ENCODE measurements at places on chromosomes 11 and 22.

- no peak for DNase-seq
Observed at GRCh38 chr11:106333678-106334077, 256.2 kb downstream of the AASDHPPT start.

- no peak for DNase-seq
Observed at GRCh38 chr11:15412054-15412453, 297.3 kb downstream of the INSC start.

GRCh38 chr11:12971955-12972354 lies 37.2 kb upstream of the RASSF10 start:
- DNase-seq: no peak

- DNase-seq: no peak
Observed at GRCh38 chr11:623999-624704, 603 bp downstream of the CDHR5 start.

DNA sequence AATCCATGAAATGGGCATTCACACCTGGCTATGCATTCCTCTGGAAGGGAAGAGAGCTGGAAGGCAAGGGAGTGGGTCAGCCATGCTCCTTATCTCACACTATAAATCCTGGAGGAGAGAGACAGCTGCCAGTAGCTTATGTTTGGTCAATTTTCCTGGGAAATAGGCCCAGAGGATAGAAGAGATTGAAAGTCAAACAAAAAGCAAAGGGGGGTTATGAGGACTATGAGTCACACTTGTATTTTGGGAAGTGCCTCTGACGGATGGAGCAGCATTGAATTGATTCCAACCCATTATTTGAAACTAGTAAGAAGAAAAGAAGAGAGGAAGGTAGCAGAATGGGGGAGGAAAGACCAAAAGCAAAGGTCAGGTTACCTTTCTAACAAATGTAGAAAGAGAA lies 25.0 kb downstream of the SNX19 start:
- no peak for DNase-seq

DNA sequence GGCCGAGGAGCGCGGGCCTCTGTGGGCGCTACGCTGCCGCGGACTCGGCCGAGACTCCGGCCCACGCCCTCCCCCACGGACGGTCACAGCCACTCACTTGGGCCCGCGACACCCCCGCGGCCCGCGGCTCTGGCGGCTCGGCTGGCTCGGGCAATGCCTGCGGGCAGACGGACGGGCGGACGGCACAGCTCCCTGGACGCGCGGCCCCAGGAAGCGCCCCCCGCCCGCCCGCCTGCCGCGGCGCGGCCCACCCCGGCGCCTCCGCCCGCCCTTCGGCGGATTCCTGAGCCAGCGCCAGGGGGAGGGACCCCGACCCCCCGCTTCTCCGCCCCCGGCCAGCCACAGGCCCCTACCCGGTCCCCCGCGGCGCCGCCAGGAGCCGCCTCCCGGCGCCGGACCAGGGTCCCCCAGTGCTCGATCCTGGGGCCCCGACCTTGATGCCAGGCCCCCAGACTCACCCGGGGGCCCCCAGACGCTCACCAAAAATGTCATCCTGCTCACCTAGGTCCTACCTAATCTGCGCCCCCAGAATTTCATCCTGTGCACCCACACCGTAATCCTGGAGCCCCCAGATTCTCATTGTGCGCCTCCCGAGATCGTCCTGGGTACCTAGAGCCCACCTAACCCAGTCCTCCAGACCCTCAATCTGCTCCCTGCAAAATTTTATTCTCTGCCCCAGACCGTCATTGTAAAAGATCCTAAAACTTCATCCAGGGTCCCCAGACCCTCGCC lies at the start of gene EFEMP2:
Gene EFEMP2 (minus strand): TSS at position 215 of the 732 bp plus-strand sequence. CDS start 446 bp downstream, outside the sequence.
- peak; percentile 62 for DNase-seq

GRCh38 chr11:16421826-16422225 lies 65.5 kb upstream of the SOX6 start:
- no peak for DNase-seq

DNA sequence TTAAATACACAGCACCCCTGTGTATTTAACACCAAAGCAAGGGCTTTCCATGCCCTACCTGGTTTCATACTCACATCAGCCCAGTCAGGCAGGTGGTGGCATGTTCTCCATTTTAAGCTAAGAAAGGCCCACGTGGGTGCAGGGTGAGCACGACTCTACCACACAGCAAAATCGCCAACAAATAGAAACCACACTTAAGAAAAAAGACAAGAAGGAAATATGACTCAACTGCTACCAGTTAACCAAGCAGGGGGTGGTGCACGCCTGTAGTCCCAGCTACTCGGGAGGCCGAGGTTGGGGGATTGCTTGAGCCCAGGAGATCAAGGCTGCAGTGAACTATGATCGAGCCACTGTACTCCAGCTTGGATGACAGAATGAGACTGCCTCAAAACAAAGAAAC lies 35.2 kb upstream of the TFIP11 start:
- DNase-seq: peak; percentile 48

DNA sequence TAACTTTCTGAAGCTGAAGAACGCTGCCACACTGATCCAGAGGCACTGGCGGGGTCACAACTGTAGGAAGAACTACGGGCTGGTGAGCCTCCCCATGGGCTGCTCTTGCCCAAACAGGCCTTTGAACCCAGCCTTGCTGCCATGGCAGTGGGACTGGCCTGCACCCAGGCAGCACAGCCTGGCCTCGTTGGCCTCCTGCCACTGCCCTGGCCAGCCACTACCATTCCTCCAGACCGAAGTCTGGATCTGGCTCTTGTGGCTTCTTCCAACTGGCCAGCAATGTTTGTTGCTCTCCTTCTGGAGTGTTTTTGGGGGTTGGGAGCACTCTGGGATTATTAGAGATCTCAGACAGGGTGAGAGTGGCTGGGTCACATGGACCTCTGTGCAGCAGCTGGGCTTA lies 51.0 kb downstream of the MYO7A start:
- DNase-seq: no peak

GRCh38 chr11:103794262-103794661 lies 242.2 kb upstream of the DDI1 start:
- DNase-seq: no peak

GRCh38 chr22:45975164-45976161 lies 1.5 kb downstream of the WNT7B start:
- DNase-seq: no peak

- no peak for DNase-seq
Observed at GRCh38 chr11:126743628-126744027, 256.9 kb downstream of the KIRREL3 start.

DNA sequence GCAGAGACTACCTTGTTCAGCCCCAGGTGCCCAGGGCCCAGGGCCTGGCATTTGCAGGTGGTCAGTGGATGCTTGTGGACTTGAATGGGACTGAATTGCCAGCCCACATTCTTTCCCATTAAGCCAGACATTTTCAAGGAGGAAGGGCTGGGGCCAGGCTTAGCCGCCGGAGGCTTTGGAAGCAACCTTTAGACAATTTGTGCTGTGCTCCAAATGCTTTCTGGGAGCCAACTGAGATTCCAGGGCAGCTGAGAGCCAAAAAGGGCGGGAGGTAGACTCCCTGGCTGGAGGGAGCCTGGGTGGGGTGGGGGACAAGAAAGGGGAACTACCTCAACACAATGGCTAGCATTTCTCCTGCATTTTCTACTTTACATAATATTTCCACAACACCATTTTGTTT lies 54.8 kb upstream of the TIMP3 start:
- DNase-seq: no peak

DNA sequence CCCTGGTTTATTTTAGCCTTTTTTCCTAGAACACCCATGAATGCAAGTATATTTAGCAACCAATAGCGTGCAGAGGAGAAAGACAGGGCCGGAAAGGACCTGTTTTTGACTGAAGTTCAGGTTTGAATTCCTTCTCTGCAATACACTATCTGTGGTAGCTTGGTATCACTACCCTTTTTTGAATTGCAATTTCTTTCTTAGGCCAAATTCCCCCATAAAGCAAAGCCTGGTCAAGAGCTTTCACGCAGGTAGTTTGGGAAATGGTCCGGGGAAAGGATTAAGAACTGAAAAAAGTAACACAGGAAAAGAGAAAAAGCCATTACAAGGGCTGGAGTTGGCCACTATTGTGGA lies 38.8 kb upstream of the PAMR1 start:
- DNase-seq: no peak

GRCh38 chr11:58867556-58867955 lies 23.1 kb upstream of the GLYATL2 start:
- no peak for DNase-seq

DNA sequence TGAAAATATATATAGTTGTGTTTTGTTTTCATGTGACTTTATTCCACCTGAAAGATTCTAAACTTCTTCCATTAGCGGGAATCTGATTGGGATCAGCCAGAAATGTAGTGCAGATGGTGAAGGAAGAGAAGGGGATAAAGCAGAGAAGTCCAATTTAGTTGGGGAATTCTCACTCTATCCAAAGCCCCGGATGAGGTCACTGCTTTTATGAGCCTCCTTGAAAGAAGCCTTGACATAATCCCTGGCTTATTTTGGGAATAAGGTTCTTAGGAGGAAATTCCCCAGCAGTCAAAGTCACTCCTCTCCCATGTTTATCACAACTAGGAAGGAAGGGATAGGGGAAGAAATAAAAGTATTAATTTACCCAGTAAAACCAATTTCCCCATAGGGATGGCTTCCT lies 41.1 kb downstream of the OSBP start:
- DNase-seq: no peak

DNA sequence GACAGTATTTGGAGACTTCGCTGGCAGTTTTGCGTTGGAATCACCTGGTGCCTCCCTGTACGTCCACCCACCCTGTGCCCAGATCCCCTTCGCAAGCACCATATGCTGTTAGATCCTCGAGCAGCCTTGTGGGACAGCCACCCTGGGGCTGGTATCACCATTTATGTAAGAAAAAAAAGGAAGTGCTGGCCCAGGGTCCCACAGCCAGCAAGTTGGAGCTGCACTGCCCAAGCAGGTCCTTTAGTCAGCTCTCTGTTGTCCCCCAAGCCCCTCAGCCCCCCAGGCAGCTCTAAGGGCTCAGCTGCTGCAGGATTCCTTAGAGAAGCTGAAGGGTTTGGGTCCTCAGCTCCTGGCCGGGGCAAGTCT lies 80.3 kb downstream of the FBLN1 start:
- DNase-seq: peak; percentile 79

DNA sequence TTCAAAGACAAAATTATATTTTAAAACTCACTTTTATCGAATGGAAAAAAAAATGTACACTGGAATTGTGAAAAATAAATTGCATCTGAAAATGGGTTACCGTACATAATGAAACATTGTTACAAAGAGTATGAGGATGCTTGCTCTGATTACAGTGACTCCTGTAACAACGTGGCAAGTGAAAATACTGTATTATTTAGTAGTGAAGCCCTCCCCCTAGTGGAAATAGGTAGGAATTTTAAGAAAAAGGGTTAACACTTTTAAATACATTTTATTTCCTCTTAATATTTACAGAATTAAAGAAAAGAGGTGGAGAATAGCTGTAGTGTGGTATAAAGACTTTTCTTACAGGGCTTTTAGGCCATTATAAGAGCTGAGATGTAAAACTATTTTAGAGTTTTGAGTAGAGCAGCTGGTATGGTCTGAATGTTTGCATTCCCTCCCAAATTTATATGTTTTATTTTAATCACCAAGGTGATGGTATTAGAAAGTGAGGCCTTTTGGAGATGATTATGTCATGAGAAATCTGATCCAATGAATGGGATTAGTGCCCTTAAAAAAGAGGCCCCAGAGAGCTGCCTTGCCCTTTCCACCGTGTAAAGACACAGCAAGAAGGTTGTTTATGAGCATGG lies 25.2 kb downstream of the FAM76B start:
- peak; percentile 71 for DNase-seq

DNA sequence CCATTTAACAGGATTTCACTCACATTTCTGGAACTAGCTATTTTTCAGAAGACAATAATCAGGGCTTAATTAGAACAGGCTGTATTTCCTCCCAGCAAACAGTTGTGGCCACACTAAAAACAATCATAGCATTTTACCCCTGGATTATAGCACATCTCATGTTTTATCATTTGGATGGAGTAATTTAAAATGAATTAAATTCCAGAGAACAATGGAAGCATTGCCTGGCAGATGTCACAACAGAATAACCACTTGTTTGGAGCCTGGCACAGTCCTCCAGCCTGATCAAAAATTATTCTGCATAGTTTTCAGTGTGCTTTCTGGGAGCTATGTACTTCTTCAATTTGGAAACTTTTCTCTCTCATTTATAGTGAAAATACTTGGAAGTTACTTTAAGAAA lies 9.2 kb downstream of the PRSS23 start:
- DNase-seq: no peak
